Activated T-cell treated with anti-CD3 and anti-CD28 coated beads for 1 hour (primary cell): ENCODE measurements at places on chromosomes 6 and 20.

- DNase-seq: no peak
Measured at GRCh38 chr6:24584382-24584720, 61.6 kb downstream of the KIAA0319 start.

- no peak for DNase-seq
Measured at GRCh38 chr6:146041282-146041681, 12.4 kb downstream of the GRM1 start.

GRCh38 chr6:35429463-35429862 is 22.7 kb upstream of the FANCE start:
- DNase-seq: no peak

DNA sequence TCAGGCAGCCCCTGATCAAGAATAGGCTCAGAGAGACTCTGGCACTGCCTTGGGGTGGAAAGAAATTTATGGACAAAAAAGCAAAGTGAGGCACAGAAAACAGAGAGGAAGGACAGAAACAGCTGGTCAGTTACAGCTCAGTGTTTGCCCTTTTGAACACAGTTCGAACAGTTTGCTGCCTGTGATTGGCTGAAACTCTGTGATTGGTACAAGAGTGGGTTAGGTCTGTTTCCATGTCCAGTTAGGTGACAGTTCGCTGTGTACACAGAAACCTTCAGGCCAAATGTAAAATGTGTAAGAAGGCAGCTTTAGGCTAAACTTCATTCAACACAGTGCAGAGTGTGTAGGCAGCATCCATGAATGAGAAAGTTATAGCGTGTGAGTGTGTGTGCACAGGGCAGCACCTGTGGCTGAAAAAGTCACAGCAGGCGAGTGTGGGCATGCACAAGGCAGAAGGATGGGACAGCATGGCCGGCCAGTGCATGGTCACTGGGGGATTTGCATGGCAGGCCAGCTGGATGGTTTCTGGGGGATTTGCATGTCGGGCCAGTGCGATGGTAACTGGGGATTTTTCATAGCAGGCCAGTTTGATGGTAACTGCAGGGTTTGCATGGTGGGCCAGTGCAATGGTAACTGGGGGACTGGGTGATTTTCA is 75.4 kb upstream of the FRMD1 start:
- DNase-seq: no peak

GRCh38 chr6:120853489-120853888 is 480.8 kb downstream of the TBC1D32 start:
- DNase-seq: no peak

DNA sequence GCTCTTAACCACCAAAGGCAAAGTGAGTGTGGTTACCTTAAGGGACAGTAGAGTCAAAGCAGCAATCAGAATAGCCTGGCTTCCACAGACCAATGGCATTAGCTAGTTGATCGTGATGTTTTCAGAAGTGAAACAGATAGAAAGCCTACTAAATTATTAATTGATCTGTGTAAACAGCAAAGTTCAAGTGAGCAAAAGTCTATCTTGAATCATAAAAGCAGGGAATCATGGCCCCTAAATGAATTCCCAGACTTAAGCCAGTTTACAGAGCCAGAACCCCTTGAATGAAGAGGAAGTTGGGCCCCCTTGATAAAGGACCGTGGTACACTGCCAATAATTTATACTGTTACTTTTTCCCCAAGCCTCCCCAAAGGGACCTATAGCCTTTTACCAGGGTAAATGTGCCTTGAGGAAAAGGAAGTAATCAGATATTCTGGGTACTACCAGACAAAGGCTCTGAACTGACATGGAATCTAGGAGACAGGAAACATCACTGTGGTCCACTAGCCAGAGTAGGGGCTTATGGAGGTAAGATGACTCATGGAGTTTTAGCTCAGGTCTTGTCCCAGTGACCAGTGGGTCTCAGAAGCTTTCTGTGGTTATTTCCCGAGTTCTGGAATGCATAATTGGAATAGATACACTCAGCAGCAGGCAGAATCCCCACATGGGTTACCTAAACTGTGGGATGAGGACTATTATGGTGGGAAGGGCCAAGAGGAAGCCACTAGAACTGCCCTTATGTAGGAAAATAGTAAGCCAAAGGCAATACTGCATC is 317.5 kb downstream of the CD83 start:
- DNase-seq: no peak

DNA sequence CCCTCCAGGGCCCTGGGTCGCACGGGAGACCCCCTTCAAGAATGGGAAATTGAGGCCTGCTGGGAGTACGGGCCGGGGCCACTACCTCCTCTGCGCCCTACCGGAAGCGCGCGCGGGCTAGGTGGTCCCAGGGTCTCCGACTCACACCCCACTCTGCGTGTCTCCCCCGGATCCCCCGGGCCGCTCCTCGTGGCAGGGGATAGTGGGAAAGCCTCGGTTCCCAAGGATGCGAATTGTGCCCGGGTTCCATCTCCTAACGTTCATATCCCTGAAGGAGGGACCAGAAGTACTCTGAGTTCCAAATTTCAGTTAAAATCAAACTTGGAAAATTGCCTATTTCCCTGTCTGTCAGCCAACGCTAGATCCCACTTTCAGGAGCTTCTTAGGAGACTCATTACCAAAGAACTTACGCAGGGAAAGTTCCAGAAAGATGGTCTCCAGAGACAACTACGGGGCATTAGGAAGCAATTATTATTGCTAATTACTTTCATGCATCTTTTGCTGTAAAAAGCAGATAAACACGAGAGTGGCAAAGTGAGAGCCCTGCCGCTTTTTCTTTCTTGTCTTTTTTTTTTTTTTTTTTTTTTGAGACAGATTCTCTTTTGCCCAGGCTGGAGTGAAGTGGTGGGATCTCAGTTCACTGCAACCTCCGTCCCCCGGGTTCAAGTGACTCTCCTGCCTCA is 858 bp downstream of the FAM83D start:
- no peak for DNase-seq

DNA sequence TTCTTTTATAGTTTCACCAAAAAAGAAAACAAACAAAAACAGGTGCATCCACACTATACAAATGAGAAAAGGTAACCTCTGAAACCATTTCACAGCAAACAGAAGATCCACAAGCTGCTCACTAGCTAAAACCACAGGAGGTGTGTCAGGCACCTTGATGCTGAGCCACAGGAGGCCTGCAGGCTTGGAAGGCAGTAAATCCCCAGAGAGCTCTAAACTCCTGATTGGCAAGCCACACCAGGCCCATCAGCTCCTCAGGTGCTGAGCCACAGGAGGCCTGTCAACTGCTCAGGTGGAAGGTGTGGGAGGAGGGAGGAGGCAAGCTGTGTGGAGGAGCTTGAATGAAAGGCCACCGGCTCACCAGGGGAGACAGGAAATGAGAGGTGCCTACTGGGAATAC is 273.0 kb downstream of the PKHD1 start:
- DNase-seq: no peak

GRCh38 chr6:89066940-89067646 is 13.5 kb upstream of the PNRC1 start:
- no peak for DNase-seq

DNA sequence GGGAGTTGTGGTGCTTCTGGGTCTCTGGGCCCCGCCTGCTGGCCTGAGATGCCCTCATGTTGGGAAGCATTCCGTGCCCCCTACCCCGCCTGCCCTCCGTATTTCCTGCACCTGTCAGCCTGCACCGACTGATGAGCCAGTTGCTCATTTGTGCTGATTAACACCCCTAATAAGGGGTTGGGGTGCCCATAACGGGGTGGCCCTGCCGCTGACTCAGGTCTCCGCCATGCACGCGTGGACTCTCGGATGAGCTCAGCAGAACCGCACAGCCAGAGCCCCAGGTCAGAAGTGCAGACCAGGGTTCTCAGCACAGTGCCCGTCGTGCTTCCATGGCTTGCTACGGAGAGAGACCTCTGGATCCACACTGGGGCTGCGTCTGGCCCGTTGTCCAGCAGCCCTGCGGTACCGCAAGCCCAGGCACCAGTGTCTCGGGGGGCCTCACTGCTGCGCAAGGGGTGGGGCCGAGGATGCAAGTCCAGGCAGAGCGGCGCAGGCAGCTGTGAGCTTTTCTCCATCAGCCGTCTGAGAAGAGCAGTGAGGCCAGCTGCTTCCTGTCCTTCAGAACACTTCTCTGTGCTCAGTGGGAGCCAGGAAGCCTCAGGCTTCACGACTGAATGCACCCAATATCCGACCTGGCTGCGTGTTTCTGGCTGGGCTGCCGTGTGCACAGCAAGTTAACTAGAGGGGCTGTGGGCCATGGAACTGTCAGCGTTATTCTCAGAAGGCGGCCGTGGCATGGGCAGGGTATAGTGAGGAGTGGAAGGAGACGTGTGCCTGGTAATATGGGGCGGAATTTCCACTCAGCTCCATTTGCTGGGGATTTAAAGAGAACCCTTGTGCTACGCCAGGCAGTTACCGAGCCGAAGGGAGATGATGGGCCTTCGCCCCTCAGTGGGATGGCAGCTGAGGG is 18.6 kb downstream of the MTG2 start:
- no peak for DNase-seq

DNA sequence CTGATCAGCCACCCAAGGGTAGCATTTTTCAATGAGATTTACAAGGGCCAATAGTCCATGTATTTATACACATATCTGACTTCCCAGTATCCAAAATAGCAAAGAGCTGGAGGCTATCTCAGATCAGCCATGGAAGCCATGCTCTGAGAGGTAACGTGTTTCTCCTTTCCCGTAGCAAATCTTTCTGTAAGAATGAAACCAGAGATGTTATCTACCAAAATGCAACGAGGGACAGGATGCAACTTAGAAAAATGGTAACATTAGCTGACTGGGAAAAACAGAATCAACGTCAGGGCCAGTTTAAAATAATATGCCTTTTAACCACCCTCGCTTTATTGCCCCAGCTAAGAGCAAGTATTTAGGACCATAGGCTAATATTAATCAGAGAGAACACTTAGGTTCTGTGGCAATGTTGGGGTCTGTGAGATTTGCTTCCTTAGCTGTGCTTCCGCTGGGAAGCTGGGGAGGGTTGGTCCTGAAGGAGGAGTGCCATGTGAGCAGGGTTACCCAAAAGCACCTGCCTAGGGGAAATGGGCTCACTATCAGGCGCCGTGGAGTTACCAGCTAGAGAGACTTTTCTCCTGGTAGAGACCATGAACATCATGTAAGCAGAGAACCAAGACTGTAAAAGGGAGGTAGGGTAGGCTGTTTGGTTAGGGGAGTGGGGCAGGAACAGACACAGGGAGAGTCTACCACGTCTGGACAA is 1.2 kb downstream of the ZNF831 start:
- DNase-seq: no peak

- DNase-seq: no peak
Measured at GRCh38 chr6:113414511-113414910, 442.6 kb upstream of the MARCKS start.

DNA sequence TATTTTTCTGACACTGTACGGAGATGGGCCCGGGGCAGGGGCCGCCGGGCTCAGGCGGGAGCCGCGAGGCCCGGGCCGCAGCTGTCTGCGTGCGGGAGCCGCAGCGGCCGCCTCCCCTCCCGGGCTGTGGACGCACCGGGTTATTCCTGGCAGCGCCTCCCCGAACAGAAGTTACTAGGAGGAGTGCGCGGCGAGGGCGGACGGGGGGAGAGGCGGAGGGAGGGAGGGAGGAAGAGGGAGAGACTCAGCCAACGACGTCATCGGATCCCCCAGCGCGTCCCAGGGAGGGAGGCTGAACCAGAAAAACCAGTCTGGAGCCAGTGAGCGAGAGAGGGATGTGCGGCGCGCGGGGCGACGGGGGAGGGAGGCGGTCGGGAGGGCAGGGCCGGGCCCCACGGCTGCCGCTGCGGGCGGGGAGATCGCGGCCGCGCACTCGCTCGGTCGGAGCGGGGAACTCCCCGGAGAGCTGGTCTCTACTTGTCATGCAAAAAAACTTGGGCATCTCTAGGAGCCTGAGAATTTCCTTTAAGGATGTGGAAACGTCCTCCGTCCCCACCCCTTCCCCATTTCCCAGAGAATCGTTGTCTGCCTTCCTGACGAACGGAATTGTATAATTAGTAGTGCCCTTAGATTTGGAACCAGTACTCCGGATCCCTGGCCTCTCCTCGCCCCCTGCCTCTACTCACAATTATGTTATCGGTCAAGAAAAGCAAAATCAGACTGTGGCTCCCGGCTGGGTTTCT is 1.4 kb upstream of the HIVEP2 start:
- peak; percentile 84 for DNase-seq

GRCh38 chr6:53773044-53773696 is 21.6 kb upstream of the LRRC1 start:
- no peak for DNase-seq

- DNase-seq: no peak
Measured at GRCh38 chr20:49909499-49910339, 5.6 kb downstream of the SPATA2 start.

- DNase-seq: no peak
Measured at GRCh38 chr6:163318071-163318786, 96.3 kb upstream of the QKI start.

GRCh38 chr6:137766596-137767370 is 100.3 kb upstream of the TNFAIP3 start:
- no peak for DNase-seq

GRCh38 chr20:40016392-40016791 is 672.6 kb downstream of the MAFB start:
- no peak for DNase-seq
